ENCODE measurements at places on chromosomes 5 and 9.

DNA sequence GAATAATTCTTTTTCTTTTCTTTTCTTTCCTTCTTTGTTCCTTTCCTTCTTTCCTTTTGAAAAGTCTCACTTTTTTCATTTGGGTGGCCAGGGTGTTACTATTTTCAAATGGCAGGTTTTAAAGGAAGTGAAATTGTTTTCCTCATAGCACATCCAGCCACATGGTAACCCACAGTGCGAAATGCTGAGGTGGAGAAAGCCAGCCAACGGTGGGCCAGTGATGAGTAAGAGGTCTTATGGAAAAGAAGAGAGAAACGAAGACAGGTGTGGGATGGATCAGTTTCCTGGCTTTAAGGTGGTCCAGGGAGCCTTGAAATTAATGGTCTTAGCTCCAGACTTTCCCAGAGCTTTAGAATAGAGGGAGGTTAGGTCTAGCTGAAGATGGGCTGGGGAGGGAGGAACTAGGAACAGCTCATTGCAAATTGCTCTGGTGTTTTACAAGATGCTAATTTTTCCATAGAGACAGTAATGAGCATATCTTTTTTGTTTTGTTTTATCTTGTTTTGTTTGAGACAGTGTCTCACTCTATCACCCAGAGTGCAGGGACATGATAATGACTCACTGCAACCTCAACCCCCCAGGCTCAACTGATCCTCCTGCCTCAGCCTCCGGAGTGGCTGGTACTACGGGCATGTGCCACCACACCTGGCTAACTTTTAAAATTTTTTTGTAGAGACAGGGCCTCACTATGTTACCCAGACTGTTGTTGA, 17.8 kb downstream of the ITK start:
- no peak for DNase-seq

- DNase-seq, result no peak
These were observed 111.3 kb upstream of the NR3C1 start for GRCh38 chr5:143514616-143515335.

GRCh38 chr5:38724301-38725030, 121.3 kb upstream of the OSMR start:
- no peak for DNase-seq

DNA sequence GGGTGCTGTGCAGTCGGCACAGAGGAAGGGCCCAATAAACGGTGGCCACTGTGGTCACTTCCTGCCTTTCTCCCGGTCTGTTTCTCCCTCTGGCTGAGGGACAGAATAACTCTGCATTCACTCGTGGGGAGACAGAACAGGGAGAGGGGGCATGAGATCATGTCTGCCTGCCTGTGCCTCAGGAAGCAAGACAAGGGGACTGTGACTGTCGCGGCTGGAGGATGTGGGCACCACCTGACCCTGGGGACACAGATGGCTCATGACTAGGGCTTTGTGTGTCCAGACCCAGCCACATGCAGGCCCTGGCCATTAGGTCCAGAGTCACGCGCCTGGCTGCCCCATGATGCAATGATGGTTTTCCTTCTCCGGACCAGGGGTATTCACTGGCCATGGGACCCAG, 5.8 kb downstream of the TRUB2 start:
- no peak for DNase-seq

- DNase-seq, result no peak
These were observed 76.5 kb downstream of the PHF2 start for GRCh38 chr9:93652604-93653592.

GRCh38 chr9:79581388-79581787, 9.6 kb downstream of the TLE4 start:
- no peak for DNase-seq
